ENCODE measurements at places on chromosomes 1 and 21. TPM values are rescaled to one million over a fixed set of nuclear protein-coding genes. Genes with fewer than 3 reads are reported as not detected.

- peak; percentile 98 for DNase-seq
Observed at GRCh38 chr1:161258439-161259344, at the start of gene PCP4L1. PCP4L1 (plus strand) TSS chr1:161258745; CDS start chr1:161258975, 230 bp downstream.

DNA sequence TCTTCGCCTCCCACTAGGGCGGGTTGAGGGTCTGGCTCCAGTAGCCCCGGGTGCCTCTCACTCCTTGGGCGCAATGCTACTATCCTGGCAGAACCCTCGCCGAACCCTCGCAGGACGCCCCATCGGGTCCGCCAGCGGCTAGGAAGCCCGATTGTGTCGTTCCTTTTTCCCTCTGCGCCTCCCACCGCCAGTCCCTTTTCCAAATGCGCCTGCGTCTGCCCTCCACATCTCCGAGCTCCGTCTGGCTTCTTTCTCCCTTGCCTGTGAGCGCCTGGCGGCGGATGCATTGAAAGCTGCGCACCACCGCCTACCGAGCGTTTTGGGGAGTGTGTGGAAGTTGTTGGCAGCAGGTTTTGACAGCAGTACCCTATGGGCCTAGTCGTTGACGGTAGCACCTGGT is 1.0 kb upstream of the DIRAS3 start:
- DNase-seq: peak; percentile 81

Gene DUSP23
- 56.3 TPM for total RNA-seq

Gene DMBX1
- not detected for total RNA-seq

Gene FCRL3
- total RNA-seq: not detected

Gene TNFAIP8L2
- total RNA-seq: not detected
